ENCODE measurements at places on chromosomes 12 and 14.

DNA sequence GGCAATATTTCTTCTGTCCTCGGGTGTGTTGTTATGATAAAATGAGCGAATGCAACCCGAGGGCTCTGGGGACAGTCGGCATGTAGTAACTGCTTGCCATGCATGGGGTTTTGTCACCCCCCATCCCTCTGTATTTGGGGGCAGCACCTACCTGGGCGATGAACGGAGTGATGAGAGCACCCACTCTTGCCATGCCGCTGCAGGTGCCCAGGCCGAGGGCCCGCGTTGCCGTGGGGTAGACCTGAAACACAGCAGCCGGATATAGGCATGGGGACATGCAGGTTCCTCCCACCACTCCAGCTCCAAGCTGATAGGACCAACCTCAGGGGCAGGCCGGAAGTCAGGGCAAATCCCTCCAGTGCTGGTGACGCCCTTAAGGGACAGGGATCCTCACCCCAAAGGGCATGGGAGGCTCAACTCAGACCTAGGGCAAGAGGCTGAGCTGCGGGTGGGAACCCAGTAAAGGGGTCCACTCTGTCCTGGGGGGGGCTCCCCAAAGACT, 35.8 kb downstream of the DAO start:
- no peak for DNase-seq

GRCh38 chr12:50197297-50197727, 30.1 kb upstream of the CERS5 start:
- no peak for DNase-seq

GRCh38 chr12:46217541-46218321, 51.1 kb downstream of the SLC38A1 start:
- peak; percentile 40 for DNase-seq

- no peak for DNase-seq
Observed at GRCh38 chr12:48627556-48627955, 54.5 kb downstream of the KANSL2 start.

DNA sequence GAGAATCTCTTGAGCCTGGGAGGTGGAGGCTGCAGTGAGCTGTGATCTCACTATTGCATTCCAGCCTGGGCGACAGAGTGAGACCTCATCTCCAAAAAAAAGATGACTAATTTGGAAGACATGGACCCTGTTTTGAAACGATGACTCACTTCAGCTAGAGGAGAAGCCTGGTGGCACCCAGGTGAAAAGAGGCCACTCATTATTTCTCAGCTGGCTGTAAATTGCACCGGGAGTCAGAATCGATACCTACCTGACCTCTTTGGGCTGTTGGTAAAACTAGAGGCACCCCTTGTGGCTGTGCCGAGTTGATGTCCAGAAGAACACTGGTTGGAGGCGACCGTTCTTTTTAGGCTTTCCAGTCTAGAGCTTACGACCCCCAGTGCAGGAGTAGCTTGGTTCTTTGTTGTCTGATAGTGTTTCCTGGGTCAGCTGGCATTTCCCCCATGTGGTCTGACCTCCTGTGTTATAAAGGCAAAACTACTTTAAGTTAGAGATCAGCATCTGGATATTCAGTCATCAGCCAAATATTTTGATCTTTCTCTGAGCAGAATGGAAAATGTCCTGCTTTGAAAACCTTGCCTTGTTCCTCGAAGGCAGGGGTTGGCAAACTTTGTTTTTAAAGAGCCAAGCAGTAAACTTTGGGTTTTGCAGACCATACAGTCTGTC, 93.2 kb downstream of the CHST11 start:
- no peak for DNase-seq

DNA sequence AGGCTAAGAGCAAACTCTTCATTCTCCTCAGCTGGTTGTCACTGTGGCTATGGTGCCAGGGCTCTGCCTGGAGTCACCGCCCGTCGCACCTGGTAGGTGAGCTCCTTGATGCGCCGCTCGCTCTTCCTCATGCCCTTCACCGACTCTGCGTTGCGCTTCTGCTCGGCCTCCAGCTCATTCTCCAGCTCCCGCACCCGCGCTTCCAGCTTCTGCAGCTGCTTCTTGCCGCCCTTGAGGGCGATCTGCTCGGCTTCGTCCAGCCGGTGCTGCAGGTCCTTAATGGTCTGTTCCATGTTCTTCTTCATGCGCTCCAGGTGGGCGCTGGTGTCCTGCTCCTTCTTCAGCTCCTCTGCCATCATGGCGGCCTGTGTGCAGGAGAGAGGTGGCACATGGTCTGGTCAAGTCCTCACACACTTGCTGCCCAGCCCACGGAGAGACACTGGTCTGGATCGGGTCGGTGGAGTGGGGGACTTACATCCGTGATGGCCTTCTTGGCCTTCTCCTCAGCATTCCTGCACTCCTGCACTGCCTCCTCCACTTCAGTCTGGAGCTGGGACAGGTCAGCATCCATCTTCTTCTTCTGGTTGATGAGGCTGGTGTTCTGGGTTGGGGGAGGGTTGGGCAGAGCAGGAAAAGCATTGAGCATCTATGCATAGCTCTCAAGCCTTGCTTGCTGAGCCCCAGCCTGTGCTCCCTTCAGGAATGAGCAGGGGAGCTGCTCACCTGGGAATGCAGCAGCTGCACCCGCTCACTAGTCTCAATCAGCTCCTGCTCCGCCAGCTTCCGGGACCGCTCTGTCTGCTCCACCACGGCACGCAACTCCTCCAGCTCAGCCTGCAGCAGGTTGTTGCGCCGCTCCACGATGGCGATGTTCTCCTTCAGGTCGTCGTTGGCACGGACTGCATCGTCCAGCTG, 7.1 kb upstream of the MYH6 start:
- DNase-seq, result no peak

DNA sequence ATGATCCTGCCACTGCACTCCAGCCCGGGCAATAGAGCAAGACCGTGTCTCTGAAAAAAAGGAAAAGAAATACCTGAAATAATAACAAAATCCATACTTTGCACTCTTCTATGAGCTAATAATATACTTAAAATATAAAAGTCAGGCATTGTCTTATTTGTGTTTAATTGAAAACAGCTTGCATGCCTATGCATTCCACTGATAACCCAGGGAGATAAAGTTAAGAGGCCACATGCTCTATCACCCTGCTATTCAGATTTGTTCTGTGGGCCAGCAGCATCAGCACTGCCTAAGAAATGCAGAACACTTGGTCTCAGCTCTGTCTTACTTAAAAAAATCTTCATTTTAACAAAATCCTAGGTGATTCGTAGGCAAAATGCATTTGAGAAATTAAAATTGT, 99.2 kb downstream of the LGR5 start:
- no peak for DNase-seq

GRCh38 chr14:71361336-71361735, 454.1 kb downstream of the PCNX1 start:
- no peak for DNase-seq

- no peak for DNase-seq
Observed at GRCh38 chr14:50578433-50578832, 18.5 kb downstream of the ATL1 start.

GRCh38 chr12:81758421-81759189, 545 bp downstream of the PPFIA2 start:
- DNase-seq, result no peak

GRCh38 chr12:123602651-123603195, 824 bp downstream of the DDX55 start:
- DNase-seq, result no peak

DNA sequence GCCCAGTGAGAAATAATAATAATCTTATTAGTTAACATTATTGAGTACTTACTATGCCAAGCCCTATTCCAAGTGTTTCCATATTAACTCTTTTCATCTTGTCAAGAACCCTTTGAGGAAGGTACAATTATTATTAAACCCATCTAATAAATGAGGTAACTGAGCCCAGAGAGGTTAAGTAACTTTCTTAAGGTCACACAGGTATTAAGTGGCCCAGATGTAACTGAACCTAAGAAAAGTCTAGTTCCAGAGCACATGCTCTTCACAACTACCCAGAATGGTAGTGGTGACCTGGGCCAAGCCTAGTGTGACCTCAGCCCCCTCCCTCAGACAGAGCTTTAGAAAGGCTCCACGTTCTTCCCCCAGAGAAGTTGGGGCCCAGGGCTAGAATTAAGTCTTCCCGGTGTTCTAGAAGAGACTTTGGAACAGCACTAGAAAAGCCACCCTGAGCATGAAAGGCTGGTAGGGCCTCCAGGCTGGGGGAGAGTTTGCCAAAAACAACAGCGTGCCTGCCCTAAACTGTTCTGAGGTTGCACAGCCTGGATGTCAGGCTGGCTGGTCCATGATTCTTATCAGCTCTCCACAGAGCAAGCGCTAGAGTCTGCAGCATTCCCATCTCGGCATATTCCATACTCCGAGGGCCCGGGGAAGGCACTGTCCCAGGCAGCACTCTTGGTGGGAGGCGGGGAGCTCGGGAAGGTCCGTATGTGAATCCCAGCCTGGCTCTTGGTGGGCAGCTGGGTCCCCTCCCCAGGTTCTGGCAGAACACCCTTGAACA, 41.3 kb upstream of the CTDSP2 start:
- DNase-seq, result no peak

GRCh38 chr12:45304514-45305178, 88.8 kb downstream of the ANO6 start:
- no peak for DNase-seq

DNA sequence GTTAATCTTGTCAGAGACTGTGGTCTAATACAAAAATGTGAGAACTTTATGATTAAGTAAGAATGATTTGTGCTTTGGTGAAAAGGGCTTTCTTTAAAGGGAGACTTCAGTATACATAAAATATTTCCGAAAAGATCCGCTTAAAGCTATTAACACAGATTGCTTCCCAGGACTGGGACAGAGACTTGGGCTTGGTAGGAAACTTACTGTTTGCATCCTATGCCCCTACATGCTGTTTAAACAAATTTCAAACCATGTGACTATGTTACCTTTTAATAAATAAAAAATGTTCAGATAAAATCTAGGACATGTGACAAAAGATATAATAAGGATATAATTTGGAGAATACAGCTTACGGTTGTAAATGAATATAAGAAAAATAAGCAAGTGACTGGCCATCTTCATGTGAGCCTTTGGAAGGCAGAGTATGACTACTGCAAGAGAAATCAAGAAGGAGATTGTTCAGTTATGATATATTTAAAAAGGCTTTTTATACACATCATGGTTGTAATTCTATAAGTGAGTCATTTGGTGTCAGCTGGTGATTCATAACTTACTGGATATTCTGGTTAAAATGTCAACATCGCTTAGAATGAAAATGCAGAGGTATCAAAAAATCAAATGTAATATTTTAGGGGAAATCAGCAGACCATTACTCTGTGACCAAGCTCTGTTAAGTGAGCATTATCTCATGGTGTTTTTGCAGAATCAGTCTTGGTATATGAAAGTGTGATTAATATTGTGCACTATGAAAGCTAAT, 234.7 kb upstream of the E2F7 start:
- DNase-seq, result no peak
